ENCODE measurements at places on chromosomes 16 and 17.

DNA sequence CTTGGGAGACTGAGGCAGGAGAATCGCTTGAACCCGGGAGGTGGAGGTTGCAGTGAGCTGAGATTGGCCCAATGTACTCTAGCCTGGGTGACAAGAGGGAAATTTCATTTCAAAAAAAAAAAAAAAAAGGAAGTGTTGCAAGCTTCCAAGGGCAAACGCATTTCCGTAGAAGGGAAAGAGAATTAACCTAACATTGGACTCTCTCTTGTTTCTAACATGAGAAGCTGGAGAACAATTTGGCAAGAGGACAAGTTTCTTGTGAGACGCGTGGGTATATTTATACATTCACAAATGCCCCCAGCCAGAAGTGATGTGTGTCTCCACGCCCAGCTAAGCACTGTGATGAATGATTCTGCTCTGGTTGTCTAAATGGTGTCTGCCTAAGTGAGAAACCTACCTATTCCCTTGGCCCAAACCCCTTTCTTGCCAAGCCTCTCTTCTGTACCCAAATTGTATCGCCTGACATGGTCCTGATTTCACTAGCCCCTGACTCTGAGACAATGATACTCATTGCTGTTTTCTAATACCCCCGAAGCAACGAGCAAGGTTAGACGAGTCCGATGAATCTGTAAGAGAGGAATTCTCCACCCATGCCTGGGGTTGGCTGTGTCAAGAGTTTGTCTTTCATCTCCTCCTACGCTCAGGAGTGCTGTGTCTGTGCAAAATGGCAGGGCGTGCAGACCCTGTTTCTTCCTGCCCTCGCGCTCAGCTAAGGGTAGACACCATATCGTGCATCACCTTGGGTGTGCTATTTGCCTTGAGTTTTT, 14.2 kb upstream of the ST6GALNAC2 start:
- no peak for DNase-seq

DNA sequence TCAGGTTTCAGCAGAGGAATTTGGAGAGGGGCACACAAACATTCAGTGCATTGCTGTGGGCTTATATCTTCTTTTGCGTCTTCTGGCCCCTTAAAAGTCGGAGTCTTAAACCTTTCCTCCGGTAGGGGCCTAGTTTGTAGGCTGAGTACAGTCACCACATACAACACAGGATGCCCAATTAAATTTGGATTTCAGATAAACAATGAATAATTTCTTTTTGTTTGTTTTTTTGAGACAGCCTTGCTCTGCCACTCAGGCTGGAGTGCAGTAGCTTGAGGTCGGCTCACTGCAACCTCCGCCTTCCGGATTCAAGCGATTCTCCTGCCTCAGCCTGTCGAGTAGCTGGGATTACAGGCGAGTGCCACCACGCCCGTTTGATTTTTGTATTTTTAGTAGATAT, 26.7 kb upstream of the ADORA2B start:
- no peak for DNase-seq

DNA sequence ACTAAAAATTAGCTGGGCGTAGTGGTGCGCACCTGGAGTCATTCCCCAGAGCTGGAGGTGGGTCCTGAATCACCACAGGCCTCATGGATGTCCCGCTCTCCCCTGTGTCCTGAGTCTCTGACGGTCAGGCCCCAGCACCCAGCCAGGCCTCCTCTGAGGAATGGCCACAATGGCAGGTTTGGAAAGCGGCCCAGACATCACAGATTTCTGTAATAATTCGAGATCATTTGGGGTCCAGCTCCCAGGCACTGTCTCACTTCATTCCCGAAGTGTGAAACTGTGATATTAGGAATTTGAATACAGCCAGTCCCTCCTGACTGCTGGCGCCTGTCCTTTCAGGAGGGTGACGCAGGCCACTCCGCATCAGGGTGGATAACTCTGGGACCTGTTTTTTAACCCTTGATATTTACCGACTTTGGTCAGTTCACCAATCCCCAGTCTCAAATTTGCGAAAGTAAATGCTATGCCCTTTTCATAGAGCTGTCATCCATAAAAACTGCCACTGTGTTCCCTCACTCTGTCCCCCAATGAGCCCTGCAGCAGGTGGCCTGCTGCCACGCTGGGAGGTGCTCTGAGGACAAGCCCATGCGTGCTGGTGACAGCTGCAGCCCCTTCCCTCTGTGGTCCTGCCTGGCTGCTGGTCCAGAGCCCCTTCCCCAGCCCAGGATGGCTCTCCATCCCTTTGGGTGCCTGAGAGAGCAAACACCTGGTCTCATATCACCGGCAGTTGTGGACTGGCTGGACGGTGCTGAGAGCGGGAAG, 28.3 kb upstream of the RPTOR start:
- no peak for DNase-seq

GRCh38 chr16:88763502-88764053, 21.4 kb downstream of the PIEZO1 start:
- no peak for DNase-seq

DNA sequence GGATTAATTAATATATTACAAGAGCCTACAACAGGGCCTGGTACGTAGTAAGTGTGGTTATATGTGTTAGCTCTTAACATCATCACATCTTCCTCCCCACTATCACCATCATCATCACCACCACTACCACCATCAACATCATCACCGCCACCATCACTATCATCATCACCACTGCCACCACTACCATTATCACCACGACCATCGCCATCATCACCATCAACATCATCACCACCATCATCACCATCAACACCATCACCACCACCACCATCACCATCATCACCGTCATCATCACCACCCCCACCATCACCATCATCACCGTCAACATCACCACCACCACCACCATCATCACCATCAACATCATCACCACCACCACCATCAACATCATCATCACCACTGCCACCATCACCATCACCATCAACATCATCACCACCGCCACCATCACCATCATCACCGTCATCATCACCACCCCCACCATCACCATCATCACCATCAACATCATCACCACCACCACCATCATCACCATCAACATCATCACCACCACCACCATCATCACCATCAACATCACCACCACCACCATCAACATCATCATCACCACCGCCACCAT, 7.8 kb upstream of the IL4R start:
- no peak for DNase-seq

- no peak for DNase-seq
Measured at GRCh38 chr17:68021963-68022362, 13.6 kb upstream of the KPNA2 start.

DNA sequence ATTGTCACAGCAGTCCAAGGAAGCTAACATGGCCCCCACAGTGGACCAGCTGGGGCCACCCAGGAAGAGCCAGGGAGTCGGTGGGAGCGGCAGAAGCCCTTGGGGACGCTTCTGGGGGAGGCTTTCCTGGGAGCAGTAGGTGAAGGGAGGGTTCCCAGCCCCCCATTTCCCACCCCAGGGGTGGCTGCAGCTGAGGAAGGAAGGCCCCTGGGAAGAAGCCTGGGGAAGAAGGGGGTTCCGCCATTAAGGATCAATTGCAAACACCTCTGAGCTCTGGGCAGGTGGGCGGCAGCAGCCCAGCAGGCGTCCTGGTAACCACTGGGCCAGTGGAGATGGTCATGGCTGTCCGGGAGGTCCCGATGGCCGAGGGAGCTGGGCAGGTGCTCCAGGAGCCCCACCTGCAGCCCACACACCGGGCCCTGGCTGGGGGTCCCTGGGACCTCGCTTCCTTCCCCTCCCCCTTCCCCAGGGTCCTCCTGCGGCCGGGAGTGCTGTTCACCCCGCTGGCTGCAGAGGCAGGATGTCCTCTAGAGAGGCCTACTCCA, 592 bp upstream of the PERCC1 start:
- DNase-seq: no peak

DNA sequence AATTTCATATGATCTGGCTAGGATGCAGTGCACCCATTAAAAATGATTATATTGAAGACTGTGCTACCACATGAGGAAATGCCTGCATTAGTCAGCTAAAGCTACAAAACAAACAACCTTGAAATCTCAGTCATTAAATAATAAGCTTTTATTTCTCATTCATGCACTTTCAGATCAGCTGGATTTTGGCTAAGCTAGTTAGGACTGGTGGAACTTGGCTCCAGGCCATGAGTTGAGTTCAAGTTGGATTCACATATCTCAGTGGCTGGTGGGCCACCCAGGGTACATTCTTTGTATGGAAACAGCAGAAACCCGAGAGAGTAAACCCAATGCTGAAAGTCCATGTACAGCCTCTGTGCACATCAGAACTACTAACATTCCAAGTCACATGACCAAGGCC, 6.4 kb upstream of the SLFN12L start:
- DNase-seq: no peak

GRCh38 chr17:65522751-65523404, 38.6 kb downstream of the AXIN2 start:
- DNase-seq: no peak

- no peak for DNase-seq
Measured at GRCh38 chr17:49528966-49529365, 33.9 kb downstream of the NGFR start.

DNA sequence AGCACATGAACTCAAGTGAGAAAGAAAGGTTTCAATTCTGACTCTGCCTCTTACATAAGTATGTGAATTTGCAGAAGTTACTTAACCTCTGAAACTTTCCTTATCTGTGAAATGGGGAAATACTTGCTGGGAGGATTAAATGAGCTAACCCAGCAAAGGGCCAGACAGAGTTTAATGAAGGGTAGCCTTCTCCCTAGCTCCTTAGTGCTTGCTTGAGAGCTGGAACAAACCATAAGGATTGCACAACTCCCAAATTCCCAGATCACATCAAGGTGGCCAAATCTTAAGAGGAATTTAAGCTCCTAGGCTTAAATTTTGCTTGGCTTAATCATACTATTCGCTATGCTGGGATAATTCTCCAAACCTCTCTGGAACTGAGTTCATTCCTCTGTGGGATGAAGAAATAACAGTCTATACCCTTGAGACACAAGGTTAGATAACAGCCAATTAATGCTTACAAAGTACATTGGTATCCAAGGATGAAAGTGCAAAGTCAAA, 11.8 kb upstream of the WSB1 start:
- no peak for DNase-seq

GRCh38 chr16:24117680-24118079, 138.5 kb upstream of the CACNG3 start:
- no peak for DNase-seq

DNA sequence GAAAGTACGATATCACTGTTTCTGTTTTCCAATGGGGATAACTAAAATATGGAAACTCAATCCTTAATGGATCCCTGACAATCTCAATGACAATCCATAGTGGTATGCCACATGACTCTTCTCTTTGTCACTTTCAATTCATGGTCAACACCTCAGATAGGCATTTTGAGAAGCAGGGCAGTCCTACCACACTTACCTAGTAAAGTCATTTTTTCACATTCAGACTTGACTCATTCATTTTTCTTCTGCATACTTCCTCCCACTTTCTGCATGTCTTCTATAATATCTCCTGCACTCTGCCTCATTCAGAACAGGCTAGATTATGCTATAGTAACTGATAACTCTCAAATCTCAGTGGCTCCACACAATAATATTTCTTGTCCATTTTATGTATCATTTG, 117.5 kb downstream of the FTO start:
- no peak for DNase-seq

DNA sequence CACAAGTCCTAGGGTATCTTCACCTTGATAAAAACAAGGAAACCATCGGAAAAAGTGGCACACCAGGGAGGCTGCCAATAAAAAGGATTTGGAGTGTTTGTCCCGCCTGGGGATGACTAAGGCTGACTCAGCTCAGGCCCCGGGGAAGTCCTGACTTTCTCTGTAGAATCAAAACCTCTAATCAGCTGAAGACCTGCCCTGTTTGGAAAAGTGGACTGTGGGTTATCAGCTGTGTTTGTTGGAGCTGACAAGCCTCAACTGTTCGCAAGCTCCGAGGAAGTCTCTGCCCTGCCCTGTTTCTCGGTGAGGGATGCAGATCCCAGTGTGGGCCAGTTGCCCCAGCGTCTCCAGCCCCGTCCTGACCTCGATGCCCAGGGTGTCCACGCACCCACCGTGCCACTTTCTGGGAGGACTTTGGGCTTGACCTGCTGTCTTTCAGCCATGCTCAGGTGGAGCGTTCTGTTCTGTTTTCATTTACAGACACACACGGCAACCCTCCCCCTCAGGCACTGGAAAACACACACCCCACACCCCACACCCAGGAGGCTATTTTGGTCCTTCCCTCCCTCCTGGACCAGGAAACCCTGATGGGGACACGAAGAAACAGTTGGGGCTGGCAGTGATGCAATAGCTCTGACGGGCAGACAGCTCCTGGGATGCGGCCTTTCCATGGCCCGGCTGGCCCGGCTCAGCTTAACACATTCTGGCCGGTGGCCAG, 27.6 kb upstream of the PITPNA start:
- no peak for DNase-seq

DNA sequence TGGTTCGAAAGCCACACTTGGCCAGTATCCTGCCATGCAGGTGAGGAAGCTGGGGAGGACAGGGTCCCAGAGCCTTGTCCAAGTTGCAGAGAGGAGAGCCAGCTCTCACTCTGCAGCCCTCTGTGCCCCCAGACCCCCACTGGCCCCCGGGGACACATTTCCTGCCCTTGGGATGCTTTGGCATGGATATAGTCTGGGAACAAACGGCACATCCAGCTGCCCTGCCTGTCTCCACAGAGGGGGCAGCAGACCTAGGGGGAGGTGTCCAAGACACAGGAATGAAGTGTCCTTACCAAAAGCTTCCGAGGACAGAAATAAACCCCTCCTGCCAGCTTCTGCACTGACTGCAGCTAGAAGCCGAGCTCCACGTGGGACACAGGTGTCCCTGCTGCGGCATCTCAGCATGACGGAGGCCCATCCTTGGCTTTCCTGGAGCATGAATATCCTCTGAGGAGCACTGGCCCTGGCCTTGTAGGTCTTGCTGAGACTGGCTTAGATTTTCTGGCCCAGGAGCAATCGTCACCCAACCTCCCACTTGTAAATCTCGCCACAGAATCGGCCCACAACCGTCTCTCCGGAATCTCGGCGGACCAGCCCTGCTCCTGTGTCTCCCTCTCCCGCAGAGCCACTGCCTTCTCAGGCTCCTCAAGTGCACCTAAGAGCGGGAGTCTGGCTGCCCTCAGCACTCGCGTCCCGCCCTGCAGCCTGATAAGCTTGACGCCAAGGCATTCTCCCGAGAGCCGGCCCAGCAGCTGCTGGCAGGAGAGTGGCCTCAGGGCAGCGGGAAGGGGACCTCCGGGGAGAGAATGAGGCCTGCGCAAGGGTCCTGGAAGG, 1.1 kb upstream of the CAPN15 start:
- DNase-seq: no peak

GRCh38 chr17:81027591-81028505, 7.1 kb upstream of the BAIAP2 start:
- DNase-seq: no peak

DNA sequence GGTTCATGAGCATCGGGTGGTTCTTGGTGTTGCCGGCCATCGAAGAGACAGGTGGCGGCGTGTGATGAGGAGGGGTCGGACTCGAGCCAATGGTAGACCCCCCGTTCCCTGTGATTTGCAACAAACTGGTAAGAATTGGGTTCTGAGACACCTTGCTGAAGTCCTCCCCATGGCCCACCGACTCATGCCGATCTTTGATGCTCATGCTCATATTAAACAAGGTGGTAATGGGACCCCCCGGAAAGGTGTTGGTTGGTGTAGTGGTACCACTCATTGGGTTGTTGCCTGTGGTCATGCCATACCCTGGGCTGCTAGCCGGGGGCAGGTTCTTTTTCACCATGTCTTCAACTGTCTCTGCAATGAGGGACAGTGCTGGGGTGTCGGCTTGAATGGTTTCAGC, 8.9 kb upstream of the FBXL20 start:
- no peak for DNase-seq
